ENCODE measurements at places on chromosomes 2 and 18.

DNA sequence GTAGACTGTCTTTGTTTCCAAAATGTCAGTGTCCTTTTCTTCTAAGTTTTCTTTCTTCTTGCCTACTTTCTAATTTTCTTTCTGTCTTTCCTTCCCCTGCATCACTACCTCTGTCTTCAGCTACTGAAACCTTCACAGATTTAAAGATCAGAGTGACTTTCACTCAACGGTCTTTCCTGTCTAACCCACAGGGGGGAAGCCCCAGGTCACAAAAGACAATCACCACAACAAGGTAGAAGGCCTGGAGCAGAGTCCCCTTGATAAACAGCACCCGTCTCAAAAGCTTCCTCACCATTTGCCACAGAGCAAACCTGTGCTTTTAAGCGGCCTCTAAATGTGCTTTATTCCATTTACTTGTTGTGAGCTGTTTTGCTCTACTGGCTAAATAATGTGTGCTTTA lies 665.4 kb downstream of the BCL11A start:
- no peak for DNase-seq

DNA sequence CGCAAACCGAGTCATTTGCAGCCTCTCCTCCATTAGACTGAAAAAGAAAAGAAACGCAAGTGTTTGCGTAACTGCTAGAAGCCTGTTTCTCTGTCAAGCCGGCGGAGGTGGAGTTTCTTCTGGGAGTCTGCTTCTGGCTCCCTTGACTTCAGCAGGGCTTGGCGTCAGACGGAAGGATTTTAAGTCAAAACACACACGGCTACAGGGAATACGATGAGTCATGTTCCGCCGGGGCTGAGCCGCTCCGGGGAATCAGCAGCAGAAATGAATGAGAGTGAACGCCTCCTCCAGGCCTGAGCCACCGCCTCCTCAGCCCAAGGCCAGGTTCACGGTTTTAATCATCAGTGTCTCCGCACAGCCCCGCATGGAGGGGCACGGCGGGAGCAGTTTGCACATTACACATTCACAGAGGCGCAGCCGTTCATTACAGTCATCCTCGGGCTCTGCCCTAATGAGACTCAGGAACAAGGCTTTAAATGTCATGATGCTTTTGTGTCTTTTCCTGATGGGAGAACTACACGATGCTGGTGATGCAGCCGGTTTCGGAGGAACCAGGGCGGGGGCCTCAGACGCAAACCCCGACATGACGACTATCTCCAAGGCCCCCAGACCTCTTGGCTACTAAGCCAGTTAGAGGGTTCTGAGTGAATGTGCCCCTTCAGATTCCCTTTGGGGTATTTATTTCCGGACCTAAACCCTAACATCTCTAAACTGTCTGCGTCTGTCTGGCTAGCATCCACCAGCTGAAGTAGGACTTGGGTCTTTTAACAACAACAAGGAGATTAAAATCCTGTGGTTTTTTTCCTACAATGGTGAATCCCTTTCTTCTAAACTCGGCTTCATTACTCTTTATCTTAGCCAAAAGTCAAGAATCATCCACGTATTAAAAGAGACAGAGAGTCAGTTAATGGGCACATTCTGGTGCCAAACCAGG lies 11.1 kb upstream of the SCG2 start:
- DNase-seq: peak; percentile 72

DNA sequence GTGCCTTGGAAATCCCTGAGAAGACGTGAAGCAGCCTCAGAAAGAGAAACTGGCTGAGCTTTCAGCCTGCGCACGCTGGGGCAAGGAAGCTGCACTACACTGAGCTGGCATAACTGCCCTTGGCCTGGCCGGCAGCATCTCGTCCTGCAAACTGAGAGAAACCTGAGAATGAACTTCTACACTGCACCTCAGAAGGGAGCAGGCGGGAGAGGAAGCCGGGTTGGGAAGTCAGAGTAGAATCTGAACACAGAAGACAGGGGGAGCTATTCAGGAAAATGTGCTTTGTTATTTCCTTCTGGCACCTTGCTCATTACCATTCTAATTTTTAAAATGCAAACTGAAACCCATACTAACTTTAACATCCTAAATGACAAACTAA lies 70.9 kb downstream of the ZEB2 start:
- no peak for DNase-seq

DNA sequence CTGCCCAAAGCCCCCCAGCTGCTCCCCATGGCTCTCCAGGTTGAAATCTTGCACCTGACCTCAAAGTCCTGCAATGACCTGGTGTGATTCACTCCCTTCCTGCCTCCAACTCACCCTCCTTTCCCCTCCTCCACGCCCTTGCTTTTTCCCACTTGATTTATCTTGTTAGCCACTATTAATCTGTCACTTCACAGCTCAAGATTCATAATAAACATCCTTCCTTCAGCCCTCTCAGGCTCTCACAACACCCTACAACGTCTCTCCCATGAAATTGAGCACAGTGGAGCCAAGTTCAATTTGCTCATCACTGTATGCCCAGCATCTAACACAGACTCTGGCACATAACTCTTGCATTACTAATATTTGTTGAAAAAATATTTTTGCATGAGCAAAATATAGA lies 85.6 kb upstream of the SLC35G4 start:
- DNase-seq: no peak

GRCh38 chr2:27078267-27079194 lies at the start of gene EMILIN1:
Gene EMILIN1 (plus strand): TSS chr2:27078615. CDS start chr2:27079066, 451 bp downstream.
- peak; percentile 94 for DNase-seq

DNA sequence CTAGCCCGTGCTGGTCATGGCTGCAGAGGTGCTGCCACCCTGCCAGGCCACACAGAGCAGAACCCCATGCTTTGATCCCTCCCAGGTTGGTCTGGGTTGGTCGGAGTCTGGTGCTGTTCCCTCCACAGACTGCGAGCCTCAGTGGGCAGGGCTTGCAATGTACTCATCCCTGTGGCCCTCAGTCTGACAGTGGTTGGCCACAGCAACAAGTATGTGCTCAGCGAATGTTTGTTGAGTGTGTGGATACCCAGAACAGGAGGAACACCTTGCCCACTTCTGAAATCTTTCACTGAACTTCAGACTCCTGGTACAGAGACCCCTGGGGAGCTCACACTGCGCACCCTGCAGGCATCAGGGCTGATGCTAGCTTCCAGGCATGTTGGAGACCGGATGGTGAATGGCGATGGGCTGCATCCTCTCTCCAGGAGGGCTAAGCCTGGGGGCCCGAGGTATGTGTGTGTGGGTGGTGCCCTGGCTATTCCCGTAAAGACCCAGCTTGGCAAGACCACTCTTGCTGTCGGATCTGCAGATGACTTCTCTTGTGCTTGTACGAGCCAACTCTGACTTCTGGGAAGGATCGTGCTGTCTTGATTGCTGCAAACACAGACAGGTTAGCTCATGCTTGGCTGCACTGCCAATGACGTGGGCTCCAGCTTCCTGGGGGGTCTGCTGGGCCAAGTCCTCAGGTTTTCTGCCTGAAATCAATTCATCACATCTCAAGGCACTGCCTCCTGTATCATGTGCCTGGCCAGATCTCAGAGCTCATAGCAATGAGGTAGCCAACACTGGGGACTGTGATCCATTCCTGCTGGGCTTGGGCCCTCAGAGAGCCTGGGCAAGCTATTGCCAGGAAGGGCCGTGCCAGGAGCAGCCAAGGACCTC lies 43.7 kb downstream of the RHOB start:
- DNase-seq: peak; percentile 62

- no peak for DNase-seq
These were observed 8.7 kb upstream of the AGFG1 start for GRCh38 chr2:227462972-227463931.

DNA sequence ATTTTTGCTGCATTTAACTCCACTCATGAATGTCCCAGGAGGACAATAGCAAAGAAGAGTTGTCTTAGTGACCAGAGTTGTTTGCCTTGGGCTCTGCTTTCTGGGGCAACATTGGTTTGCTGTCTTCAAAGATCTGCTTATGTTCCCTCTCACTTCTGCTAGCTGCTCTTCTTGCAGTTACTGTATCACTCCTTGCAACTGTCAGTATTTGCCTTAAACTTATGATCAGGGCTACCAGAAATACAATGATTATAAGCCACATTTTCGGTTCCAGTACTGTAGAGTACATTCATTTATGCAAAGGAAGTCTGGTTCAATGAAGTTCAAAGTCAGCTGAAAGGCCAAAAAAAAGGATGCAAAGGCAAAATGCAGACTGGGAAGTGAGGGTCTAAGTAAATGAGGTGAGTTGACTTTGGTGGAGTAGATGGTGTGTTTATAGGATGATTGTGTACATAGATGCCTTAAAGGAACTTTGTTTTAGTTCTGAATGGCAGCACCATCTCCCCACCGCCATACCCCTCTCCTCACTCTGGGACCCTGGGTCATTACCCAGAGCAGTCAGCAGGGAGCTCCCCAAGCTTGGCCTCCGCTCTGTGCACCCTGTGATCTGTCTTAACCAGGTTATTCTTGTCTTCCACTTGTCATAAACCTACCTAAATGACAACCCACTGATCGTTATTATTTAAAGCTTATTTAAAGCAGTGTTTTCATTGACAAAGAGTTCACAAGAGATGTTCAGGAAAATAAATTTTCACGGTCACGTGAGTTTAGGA lies 236.0 kb downstream of the DOK6 start:
- DNase-seq: no peak

- DNase-seq: no peak
These were observed 11.1 kb downstream of the DNAH6 start for GRCh38 chr2:84527137-84528129.

DNA sequence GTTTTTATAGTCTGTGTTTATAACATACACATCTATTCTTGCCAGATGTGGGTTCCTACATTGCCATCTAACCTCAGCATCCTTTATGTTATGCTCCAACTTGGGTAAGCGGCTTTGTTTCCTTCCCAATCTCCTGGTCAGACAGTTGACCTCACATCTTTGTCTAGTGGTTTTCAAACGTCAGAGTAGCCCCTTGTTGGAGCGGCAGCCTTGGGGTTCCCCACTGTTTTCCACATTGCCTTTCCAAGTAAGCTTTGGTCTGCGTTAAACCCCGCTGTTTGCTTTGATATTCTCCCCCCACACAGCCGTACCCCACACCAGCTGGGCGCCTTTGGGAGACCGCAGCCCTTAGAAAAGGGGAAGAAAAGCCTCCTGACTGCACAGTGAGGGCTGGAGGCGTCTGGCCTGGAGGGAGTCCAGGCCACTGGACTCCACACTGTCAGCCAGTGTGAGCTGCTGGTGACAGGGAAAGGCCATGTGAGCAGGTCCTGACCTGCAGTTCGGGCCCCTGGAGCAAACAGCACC lies 83.3 kb downstream of the MALT1 start:
- peak; percentile 42 for DNase-seq

- no peak for DNase-seq
These were observed 17.3 kb downstream of the PCARE start for GRCh38 chr2:29057006-29057405.

DNA sequence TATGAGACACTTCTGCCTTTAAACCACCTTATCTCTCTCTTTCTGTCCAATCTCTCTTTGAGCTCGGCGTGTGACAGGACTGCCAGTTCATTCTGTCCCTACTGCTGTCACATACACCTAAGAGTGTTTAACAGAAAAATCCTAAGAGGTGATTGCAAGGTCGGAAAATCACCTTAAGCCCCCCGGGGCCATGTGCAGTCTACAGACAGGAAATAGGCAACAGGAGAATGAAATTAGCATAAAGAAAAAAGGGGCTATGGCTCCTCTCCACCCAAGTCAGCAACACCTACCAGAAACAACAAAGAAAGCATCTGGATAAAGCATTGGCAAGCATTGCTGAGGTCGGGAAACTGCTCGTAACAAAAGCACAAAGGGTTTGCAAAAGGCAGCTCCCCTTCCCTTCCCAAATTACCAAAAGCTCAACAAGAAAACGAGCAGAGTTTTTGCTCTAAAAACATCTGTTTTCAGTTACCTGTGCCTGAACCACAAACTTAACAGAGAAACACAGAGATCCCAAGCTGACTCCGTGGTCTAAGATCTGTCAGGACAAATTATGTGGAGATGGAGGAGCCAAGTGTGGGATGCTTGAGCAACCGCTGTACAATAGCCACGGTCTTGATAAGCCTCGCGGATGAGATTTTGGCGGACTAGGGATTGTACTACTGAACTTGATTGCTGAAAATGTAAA lies 30.4 kb downstream of the ANKRD44 start:
- DNase-seq: no peak

GRCh38 chr2:207225773-207226172 lies 60.0 kb upstream of the KLF7 start:
- no peak for DNase-seq

DNA sequence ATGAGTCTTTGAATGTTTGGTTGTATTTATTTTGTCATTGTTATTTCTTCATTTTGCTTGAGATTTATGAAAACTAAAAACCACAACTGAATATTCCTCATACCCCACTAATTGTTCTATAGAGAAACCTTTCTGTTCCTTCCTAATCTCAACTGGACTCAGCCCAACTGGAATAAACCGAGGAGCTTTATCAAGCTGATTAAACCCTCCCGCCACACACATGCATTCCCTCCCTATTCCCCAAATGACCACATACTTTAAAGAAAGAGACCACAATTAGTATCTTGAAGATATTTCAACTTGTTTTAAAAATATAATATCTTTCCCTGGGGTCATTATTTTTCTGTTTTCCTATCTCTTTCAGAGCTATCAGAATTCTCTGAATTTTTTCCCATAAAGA lies 107.5 kb downstream of the OSR1 start:
- no peak for DNase-seq

DNA sequence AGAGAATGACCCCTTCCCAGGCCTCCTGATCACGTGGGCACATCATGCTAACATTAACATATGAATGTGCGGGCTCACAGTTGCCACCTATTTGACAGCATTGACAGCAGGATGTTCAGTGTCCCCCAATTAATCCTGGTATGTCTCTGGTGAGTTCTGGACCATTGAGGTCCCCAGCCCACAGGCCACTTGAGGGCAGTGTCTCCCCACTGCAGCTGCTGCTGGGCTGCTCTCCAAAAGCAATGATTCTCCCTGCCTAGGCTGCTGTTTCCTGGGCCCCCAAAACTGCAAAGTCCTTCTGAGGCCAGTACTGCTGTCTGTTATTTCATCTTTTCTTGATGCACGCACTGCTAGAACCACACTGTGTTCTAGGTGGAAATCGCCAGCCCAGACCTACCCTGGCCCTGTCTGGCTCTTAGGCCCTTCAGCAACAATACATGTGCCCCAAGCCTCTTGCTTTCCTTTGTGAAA lies 52.7 kb upstream of the MAPK4 start:
- DNase-seq: no peak

DNA sequence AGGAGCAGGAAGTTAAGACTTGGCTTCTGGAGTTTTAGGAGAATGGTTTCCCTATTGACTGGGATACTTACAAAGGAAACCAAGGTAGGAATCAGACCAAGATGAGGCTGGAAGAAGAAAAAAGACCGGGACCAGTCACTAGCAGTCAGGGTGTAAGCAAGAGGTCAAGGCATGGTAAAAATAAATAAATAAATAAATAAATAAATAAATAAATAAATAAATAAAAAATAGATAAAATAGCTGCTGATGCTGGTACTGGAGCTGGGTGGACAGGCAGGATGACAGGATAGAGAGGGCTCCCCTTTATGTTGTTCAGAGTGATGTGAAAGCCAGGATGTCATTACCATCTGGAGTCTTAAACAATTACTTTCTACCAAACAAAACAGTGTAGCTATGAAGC lies 89.9 kb downstream of the MYO5B start:
- DNase-seq: no peak

DNA sequence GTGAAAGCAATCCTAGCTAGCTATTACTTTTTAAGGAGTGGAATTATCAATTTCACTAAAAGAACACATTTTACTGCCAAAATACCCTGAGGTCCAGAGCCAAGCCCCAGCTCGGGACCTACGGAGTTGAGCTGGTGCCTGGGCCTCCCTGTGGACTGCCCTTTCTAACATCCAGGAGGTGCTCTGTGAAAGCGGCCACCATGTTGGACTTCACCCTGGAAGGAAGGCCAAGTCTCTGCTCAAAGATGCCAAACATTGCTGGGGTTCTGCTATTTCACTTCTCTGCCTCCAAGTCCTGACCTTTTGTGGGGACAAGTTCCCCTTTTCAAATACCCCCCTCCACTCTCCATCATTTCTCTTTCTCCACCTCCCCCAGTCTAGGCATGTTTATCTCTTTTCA lies 498.7 kb upstream of the RAB6C start:
- DNase-seq: no peak
